ENCODE measurements at places on chromosomes 13 and 19.

DNA sequence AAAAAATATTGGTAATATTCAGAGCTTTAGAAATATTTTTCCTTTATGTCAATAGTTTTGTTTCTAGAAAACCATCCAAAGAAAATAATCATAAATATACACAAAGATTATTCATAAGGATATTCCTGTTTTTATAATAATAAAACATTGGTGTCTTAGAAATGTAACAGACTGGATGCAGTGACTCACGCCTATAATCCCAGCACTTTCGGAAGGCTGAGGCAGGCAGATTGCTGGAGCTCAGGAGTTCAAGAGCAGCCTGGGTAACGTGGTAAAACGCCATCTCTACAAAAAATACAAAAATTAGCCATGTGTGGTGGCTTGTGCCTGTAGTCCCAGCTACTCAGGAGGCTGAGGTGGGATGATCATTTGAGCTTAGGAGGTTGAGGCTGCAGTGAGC is 106.8 kb downstream of the DHRS12 start:
- DNase-seq: no peak

DNA sequence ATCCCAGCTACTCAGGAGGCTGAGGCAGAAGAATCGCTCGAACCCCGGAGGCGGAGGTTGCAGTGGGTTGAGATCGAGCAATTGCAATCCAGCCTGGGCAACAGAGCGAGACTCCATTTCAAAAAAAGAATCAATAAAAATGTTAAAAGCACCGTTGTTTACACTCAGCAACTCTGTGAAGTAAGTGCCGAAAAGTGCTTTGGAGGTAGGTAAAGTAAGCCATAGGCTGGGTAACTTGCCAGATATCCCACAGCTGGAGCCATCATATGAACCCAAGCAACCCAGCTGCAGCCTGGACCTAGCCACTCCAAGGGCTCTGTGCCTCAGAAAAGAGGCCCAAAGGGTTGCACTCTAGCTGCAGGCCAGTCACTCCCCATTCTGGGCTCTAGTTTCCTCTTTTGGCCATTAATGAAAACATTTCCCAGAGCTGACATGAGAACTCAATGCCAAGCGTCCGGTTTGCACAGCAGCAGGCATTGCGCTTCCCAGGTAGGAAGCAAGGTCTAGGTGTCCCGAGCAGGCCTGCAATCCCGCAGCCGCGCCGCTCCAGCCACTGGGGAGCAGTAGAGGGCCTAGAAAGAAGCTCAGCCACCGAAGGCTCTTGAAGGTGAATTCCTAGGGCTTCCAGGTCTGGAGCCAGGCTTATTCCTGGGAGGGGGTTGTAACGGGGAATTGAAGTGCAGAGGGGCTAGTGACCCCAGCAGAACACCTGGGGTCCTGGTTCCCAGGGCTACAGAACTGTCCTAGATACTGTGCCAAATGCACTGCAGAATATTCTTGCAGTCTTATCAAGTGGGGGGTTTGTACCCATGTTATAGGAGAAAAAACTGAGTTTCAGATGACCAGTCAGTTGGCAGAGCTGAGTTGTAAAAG is 4.1 kb upstream of the CD79A start:
- peak; percentile 85 for DNase-seq

DNA sequence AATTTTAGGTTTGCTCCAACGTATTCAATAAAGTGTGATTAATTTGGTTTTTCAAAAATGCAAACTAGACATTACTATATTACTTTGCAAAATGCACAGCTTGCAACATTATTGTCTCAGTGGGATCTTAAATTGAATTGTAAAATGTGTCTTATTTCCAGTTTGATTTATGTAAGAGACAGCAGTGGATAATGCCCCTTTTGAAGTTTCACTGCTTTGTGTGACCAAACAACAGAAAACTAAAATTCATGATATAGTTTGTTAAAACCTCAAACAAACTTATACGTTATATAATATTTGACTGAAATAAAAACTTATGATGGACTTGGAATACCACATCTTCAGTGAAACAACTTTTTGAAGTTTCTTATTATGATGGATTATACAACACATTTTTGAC is 279.8 kb downstream of the DACH1 start:
- DNase-seq: no peak

GRCh38 chr13:41658057-41658661 is 200.8 kb downstream of the RGCC start:
- no peak for DNase-seq

GRCh38 chr13:41822560-41822959 is 138.3 kb downstream of the VWA8 start:
- DNase-seq: no peak

DNA sequence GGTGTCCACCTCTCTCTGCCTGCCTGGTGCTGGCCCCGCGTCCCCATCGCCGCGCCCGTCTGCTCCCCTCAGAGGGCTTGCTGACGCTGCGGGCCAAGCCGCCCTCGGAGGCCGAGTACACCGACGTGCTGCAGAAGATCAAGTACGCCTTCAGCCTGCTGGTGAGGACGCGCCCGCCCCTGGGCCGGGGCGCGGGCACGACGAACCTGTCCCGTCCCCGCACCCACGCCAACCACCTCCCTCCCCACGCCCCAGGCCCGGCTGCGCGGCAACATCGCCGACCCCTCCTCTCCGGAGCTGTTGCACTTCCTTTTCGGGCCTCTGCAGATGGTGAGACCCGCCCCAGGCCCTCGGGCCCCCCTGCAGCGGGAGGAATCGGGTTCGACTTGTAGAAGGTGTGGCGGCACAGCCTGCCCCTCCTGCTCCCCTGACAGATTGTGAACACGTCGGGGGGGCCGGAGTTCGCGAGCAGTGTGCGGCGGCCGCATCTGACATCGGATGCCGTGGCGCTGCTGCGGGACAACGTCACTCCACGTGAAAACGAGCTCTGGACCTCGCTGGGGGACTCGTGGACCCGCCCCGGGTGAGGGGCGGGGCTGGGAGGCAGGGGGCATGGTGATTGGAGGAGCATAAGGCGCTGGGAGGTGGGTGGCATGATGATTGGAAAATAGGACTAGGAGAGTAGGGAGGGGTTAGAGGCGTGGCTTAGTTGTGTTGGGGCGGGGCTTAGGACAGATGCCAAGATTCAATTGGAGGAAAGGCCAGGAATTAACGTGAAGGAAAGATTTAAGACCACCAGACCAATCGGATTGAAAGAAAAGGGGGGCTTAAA is 6.6 kb downstream of the EPS8L1 start:
- DNase-seq: peak; percentile 32

DNA sequence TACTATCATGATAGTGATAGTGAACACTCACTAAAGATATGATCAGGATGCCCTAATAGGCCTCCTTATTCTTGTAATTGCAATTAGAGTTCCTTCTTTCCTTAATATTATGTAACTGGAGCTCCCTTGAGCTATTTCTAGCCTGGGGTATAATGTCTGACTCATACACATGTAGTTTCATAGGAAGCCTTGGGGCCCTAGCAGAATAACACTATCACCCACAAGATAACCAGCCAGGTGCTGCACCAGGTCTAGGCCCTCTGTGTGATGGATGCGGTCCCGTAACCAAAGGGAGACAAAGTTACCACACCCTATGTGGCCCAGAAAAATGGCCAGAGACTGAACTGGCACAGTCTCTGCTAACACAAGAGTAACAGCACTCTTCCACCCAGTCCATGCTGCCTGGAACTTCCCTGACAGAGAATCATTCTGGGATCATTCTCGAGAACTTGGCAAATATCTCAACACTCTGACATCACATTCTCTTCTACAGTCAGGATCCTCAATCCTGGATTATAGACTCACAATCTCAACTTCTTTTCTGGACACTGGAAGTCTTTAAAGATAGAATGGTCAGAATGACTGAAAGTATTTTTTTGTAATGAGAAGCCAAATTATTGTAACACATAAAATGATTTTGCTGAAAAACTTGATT is 32.6 kb upstream of the IGFL4 start:
- no peak for DNase-seq

- no peak for DNase-seq
Observed at GRCh38 chr19:10207026-10207425, 12.3 kb upstream of the DNMT1 start.

GRCh38 chr13:50208826-50209335 is 193.6 kb downstream of the KCNRG start:
- peak; percentile 21 for DNase-seq

GRCh38 chr19:13260883-13261653 is 110.9 kb downstream of the IER2 start:
- peak; percentile 43 for DNase-seq

DNA sequence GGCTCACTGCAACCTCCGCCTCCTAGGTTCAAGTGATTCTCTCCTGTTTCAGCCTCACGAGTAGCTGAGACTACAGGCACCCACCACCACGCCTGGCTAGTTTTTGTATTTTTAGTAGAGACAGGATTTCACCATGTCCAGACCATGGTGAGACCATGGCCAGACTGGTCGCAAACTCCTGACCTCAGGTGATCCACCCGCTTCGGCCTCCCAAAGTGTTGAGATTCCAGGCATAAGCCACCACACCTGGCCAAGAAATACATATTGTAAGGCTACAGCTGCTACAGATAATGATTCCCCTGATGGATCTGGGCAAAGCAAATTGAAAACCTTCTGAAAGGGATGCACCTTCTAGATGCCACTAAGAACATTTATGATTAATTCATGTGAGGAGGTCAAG is 17.8 kb downstream of the PLPP2 start:
- DNase-seq: no peak

DNA sequence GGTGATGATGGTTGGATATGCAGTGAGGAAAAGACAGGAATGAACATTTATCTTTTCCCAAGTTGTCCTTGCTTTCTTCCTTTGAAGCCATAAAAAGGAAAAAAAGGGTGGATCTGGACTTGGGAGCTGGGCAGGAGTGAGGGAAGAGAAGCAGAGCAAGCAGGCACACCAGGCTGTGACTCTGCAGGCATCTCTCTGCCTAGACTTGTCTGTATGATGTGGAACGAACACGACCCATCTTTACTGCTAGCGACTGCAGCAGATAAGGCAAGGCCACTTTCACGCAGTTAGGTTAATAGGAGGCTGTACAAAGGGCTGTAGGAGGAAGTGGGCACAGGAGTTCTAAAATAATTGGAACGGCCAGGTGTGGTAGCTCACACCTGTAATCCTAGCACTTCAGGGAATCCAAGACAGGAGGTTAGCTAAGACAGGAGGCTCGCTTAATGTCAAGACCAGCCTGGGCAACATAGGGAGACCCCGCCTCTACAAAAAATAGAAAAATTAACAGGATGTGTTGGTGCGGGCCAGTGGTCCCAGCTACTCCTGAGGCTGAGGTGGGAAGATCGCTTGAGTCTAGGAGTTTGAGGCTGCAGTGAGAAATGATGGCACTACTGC is 961 bp upstream of the URI1 start:
- DNase-seq: no peak

GRCh38 chr13:93552596-93552995 is 326.0 kb downstream of the GPC6 start:
- peak; percentile 39 for DNase-seq

DNA sequence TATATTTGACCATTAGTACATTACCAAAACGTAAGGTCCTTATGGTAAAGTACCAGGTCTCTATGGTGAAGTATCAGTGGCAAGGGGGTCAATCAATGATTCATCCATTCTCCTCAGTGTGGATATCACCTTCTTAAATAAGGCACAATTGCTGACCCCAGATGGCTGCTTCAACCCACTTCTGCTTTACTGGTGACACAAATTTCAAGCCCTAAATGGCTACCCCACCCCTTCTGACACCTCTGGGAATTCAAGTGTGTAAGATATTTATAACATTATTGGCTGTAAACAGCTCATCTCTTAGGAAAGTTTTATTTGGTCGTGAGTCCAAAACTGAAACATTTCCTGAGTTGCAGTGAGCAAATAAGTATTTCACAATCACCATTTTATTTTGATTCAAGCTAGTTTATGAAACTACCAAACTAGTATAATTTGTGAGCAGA is 7.9 kb upstream of the WBP4 start:
- DNase-seq: no peak

DNA sequence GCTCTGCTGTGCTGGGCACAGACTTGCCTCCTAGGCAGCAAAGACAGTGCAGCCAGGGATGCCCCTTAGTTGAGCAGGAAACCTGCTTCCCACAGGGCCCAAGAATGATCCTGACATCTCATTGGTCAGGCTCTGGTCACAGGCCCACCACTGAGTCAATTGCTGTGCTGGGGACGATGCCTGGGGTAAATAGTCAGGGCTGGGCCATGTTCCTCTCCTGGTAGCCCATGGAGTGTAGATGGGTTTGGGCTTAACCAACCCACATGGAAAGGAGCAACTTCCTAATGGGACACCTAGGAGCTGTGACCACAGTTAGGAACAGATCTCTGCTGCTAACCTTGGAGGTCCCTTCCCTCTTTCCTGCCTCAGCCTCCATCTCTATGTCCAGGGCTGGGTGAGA is 212.5 kb upstream of the ZNF536 start:
- no peak for DNase-seq

DNA sequence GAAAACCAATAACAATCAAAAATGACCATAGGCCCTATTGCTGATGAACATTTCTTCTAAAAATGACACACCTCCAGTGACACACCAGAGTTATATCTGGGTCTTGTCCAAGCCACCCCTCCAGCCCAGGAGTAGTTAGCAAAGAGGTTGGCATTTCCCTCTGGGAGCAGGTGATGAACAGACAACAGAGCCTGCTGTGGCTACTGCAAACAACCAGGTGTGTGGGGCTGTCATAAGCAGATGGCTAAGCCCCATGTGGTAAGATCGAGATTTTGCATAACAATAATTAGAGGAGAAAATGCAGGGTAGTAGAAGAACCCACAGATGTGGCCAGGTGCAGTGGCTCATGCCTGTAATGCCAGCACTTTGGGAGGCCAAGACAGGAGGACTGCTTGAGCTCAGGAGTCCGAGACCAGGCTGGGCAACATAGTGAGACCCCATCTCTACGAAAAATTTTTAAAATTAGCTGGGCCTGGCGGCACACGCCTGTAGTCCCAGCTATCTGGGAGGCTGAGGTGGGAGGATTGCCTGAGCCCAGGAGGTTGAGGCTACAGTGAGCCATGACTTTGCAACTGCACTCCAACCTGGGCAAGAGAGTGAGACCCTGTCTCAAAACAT is 5.0 kb downstream of the XRCC1 start:
- DNase-seq: no peak

- DNase-seq: peak; percentile 68
Observed at GRCh38 chr13:110907951-110908898, 6.6 kb downstream of the ANKRD10 start.

DNA sequence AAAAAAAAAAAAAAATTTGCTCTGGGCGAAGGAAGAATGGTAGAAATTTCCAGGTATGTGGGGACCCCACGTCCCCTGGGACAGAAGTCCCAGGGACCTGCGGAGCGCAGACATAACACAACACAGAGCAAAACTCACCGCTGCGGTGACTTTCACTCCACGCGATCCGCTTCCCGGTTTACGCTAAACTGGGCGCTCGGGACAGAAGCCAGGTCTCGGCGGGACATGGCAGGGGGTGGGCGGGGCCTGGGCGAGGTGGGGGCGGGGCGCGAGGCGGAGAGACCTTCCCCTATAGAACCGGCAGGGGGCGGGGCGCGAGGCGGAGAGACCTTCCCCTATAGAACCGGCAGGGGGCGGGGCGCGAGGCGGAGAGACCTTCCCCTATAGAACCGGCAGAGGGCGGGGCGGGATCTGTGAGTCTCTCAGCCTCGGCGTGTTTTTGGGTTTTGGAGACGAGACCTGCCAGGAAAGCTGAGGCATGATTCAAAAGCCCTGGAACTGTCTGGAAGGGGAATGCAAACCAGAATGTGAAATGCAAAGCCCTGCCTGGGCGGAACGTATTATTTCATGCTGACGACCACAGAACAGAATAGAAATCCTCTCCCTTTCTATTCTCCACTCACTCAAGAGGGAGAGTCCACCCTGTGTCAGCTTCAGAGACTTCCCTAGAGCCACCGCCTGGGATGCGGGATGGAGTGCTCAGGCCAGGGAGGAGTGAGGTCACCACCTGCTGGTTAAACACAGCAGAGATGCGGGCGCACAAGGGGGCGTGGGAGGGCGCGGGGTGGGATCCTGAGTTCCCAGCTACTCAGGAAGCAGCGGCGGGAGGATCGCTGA is 20.2 kb upstream of the ERVV-1 start:
- DNase-seq: peak; percentile 51
